GM10248 (cell line): ENCODE measurements at places on chromosomes 11 and 22.

DNA sequence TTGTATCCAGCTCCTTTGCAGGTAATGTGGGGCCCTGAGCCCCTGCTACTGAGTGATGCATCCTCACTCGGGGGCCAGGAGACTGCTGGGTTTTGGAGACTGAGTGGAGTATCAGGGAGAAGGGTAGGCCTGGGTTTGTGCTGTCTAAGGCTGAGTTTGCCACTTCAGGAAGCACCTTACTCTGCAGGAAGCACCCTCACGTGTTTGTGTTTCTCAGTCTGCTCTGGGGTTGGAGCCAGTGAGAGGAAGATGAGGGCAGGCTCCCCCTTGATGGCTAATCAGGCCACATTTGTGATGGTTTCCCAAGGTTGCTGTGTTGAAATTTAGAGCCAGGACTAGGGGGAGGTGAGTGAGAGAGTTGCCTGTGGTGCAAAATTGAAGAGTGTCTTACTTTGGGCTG is 13.7 kb upstream of the THY1 start:
- no peak for DNase-seq

GRCh38 chr22:44632541-44633396 is 69.2 kb upstream of the PRR5 start:
- DNase-seq, result no peak

DNA sequence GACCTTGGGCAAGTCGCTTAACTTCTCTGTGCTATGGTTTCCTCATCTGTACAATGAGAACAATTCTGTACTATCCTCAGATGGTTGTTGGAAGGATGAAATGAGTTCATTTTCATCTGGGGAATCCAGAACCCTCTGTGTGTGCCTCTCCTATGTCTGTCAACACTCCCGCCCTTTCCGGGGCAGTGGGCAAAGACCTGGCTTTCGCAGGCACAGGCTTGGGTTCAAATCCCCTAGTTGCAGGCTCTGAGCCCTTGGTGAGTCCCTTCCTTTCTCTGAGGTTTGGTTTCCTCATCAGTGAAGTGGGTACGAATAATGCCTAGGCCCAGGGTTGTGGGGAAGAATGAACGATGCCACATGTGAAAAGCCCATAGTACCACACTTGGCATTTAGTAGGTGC is 6.0 kb downstream of the PNPLA5 start:
- DNase-seq, result no peak

GRCh38 chr11:92638678-92639077 is 330.8 kb upstream of the MTNR1B start:
- no peak for DNase-seq

DNA sequence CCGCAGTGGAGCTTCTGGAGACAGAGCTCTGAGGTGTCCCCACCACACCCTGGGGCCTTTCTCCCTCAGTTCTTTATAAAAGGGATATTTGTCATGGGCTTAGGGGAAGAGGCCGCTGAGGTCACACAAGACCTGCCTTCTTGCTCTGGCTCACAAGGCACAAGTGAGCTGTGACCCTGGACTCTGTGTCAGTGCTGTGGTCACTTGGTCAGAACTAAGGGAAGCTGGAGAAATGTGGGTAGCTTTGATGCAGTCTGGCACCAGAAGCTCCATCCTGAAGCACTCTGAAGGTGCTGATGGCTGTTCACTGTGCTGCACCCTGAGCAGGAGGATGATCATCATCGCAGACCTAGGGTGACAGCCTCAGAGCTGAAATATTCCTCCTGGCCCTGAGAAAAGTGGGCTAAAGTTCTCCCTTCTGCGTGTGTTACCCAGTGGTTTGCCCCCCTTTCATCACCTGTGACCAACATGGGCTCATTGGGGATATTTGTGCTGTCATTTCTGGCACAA is 28.1 kb upstream of the VPREB1 start:
- DNase-seq, result no peak

DNA sequence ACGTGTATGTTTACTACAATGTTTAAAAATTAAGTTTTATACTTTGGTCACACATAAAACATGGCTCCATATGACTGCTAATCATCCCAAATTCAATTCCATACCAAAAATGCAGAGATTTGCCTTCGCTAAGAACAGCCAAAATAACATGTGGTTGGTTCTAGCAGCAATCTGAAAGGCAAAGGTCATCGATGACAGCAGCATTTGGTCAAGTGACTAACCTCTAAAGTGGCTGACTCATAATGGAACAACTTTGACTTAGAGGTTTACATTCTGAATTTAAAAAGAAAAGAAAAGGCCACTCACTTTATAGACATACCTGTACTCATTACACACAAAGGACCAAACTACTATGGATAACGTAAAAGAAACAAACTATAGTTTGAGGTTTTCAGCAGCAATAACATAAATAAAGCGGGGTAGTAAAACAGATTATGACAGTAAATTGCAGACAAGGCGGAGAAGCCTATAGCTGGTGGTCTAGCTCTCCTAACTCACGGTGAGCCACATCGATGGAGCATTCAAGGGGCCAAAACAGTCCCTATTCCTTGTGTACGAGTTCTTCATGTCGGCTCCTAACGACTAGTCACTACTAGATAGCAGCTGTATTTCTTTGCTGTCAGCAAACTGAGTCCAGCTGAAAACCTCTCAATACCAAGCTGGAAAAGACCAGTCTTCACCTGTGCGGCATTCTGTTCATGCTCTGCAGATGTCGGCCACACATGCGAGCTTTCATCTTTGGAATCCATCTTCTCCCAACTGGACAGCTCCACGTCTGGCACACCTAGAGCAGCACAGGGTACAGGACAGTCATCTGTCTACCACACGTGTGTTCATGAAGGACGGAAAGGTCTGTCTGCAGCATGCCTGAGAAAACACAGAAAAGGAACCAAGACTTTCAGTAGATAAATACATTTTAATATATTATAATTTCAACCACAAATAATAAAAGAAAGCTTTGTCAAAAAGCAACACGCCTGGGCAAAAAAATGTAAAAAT is 42.1 kb downstream of the PRDM10 start:
- DNase-seq, result peak; percentile 56

DNA sequence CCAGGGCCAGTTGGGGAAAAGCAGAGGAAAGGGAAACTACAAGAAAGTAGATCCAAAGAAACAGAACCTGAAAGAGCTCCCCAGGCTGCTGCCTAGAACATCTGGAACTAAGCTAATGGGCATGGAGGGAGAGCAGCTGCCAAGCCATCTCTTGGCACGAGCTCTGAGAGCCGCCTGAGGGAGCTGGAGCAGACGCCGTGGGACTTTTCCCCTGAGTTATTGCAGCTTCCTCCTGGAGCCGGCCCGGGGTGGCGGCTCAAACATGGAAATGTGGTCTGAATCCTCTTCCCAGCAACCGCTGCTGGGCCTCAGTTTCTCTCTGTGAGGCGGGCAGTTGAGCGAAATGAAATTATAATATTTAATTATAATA is 41.8 kb downstream of the LIF start:
- no peak for DNase-seq

DNA sequence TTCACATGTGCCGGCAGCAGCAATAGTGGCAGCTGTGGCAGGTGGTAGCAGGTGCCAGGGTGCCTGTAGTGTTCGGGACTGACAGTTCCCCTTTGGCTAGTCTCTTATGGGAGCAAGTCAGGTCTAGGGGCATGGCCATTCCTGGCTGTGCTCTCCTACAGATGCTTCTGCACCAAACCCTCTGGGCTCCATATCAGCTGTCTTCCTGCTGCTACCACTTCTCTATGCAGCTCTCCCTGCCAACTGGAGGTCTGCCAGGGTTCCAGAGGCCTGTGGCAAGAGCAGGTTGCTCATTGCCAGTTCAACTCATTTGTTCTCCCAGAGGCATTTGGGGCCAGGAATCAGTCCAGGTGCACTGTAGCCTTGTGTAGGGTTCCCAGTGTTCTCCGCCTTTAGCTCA is 473.7 kb downstream of the JRKL start:
- no peak for DNase-seq
